ENCODE measurements at places on chromosomes 3 and 15.

GRCh38 chr3:40461161-40461560, 4.0 kb downstream of the RPL14 start:
- no peak for DNase-seq

DNA sequence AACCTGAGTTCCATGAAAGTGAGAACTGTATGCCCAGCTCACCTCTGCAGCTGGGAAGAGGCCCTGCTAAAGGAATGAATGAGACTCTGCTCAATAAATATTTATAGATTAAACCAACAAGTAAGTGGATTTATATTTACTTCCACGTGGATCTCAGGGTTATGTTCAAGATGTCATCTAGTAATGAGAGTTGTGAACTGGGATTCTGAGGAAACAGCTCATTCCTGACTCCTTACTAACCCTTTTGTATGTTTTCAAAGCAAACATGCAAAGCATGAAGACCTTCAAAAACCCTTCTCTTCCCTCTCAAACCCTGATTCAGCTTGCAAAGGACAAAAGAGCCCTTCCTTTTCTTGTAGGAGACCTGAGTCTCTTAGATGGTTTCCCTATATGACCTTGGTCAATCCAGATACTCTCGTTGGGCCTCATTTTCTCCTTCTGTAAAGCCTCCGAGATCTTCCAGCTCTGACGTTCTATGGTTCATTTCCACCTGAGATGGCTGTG, 53.4 kb downstream of the LSM3 start:
- no peak for DNase-seq

GRCh38 chr3:43198791-43199644, 87.3 kb upstream of the SNRK start:
- no peak for DNase-seq

- DNase-seq: no peak
Observed at GRCh38 chr15:93290618-93290946, 201.6 kb upstream of the RGMA start.

- DNase-seq: no peak
Observed at GRCh38 chr3:152175528-152175889, 93.2 kb upstream of the MBNL1 start.

- no peak for DNase-seq
Observed at GRCh38 chr15:86163816-86164215, 84.1 kb downstream of the AGBL1 start.

DNA sequence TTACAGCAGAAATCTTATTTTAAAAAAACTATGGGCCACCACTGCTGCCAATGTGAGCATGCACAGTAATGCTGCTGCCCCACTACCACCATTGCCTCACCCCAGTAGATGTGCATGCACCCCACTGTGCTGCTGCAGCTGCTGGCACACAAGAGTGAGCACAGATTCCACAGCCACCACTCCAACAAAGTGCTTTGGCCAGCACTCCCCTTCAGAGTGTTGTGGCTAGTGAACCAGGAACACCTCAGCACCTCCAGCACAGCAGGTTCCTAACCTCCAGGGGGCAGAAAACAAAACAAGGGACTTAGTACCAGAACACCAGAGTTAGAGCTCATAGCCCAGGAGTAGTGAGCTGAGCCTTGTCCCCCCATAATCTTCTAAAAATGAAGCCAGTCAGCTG, 629.6 kb downstream of the PYDC2 start:
- DNase-seq: no peak

GRCh38 chr15:43792761-43793476, 799 bp downstream of the SERF2 start:
- DNase-seq: no peak

DNA sequence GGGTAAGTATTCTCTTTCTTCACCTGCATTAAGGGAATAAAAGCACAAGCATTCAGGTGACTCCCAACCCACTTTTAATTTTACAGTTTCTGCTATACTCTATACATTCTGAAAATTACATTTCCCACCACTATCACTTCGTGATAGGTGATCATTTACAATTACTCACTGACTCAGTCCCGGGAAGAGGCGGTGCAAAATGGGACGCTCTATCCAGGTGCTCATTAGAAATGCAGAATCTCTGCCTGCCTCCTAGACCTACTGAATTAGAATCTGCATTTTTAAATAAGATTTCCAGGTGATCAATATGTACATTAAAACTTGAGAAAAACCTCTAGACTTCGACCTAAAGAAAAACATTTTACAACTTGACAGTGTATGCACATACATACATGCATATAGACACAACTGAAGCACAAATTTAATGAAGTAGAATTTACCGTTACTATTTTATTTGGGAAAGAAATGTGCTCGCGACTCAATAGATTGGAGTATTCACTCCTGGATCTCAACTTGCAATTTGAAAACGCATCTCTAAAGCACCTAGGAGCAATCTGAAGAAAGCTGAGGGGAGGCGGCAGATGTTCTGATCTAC, 598 bp upstream of the TGFBR2 start:
- no peak for DNase-seq

DNA sequence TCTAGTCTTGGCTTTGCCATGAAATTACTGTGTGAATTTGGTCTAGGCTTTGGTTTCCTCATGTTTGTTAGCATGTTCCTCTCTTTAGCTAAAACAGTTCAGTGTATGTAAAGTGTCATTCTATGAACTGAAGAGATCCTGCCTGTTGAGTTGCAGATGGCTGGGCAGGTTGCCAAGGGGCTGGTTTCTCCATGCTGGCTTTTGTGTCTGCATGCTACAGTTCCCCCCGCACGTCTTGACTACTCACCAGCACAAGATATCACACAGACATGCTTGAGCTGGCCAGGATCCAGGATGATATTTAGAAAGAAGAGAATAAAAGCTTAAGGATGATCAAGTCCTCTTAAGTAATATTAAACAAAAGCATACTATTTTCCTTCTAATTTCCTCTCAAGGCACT, 90.2 kb downstream of the CERS3 start:
- peak; percentile 95 for DNase-seq

DNA sequence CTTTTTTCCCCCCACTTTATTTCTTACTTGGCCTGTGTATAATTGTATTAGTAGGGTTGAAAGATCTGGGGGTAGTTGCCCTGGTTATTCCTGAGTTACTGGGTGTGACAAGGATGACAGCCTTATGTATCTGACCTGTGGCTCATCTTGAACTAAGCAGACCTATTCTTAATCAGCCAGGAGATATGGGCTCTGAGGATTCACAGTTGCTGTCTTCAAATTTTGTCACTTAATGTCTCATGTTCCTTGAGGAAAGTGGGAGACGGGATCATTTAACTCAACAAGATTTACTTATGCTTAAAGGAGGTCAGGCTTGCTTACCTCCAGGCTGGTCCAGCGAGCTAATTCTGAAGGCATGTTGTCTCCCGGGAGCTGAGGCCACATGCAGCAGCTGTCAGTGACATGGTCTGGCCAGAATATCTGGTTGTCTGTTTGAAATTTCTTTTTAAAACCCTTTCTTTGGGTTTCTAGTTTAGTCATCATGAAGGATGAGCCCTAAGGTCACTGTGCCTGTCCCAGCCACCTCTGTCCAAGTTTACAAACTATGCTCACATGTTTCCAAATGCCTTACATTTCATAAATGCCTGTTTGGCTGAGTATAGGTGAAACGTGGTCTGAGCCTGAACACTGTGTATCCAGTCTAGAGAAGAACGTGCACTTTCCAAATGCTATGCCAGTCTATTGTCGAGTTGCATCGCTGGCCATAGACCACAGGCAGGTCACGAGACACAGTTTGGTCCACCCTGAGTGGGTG, 26.8 kb downstream of the LRTM1 start:
- DNase-seq: no peak

- no peak for DNase-seq
Observed at GRCh38 chr3:97306226-97306625, 458.3 kb upstream of the ARL6 start.
